GM18507 (cell line): ENCODE measurements at places on chromosomes 6 and 20.

- DNase-seq = no peak
Measured at GRCh38 chr6:53209681-53210080, 61.0 kb upstream of the GCM1 start.

DNA sequence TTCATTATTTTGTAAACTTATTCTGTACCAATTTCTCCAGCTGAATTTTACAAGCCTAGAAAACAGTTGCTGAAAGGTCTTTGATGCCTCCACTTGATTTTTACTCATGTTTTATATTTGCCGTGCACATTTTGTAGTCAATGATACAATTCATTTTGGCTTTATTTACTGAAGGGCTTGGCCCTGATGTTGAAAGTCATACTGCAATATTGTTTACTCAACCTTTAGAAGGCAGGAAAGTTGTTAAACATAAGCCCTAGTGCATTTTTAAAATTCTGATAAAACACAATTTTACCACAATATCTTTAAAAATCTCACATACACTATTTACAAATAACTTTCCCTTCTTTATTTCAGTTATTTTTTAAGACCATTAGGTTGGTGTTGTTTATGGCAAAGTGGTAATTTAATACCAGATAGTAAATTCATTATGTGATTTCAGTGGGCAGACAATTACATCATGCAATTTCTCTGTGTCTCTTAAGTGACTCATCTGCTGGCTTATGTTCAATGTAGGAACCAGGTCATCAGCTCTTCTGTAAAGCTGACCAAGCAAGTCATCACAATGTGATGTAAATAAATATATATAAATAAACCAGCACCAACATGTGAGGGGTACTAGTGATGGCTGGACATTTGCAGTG is 121.1 kb upstream of the SLC35B3 start:
- DNase-seq = no peak

- no peak for DNase-seq
Measured at GRCh38 chr20:358891-359555, 12.1 kb downstream of the NRSN2 start.

GRCh38 chr20:46970937-46971630 is 76.4 kb downstream of the EYA2 start:
- no peak for DNase-seq

DNA sequence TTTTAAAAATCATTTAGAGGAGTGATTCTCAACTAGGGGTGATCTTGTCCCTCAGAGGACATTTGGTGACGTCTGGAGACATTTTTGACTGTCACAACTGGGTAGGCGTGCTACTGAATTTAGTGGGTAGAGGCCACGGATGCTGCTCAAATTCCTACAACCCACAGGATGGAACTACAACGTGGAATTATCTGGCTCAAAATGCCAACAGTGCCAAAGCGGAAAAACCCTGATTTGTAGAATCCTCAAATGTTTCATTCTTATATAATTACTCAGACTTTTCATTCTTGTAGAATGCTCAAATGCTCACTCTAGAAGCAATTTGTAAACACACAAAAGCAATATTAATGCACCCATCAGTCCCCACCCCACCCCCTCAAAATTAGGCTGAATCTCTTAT is 229.8 kb downstream of the ZMYND8 start:
- no peak for DNase-seq

GRCh38 chr6:22903826-22904225 is 334.5 kb downstream of the HDGFL1 start:
- no peak for DNase-seq

DNA sequence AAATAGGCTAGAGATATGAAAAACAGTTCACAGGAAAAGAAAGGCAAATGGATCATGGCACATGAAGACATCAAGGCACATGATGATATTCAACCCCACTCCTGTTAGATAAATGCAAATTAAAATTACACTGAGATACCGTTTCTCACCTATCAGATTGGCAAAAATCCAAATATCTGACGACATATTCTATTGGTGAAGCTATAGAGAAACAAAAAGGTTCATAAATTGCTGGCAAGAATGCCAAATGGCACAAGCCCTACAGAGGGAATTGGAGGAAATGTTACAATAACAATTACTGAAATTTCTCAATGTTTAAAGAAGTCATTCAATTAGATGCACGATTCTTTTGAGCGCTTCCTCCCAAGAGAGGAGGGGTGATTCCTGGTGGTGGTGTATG is 45.3 kb upstream of the DSN1 start:
- no peak for DNase-seq

DNA sequence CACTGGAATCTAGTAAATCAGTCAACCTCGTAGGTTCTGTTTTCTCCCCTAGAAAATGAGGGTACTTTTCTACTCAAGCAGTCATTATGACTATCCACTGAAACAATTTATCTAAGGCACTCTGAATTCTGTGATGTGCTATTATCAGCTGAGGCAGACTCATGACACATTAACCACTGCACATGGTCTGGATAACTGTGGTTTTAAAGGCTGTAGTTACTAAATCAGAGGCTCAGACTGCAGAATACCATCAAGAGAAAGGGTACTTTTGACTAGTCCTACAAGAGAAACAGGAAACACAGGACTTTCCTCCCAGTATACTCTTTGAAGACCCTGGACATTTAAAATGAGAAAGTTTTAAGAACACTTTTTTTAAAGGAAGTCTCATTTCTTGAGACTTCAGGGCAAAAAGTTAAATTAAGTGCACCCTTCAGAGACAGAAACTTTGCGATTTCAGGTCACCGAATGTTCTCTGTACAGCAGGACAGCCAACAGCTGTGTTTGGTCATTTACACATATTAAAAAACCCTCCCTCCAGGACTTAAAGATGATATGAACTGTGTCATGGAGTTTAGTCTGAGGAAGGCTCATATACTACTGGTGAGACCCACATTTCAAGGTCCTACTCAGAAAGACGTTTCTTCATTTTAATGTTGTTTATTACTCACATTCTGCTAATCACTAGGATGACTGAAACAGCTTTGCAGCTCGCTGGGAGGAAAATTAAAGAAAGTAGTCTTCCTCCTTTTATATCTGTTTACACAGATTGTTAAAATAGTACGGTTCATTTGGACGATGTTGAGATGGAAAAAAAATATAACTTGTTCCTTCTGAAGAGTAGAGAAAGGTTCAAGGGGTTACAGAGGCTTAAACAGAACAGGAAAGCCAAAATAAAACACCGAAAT is 19.9 kb downstream of the ATXN1 start:
- no peak for DNase-seq

DNA sequence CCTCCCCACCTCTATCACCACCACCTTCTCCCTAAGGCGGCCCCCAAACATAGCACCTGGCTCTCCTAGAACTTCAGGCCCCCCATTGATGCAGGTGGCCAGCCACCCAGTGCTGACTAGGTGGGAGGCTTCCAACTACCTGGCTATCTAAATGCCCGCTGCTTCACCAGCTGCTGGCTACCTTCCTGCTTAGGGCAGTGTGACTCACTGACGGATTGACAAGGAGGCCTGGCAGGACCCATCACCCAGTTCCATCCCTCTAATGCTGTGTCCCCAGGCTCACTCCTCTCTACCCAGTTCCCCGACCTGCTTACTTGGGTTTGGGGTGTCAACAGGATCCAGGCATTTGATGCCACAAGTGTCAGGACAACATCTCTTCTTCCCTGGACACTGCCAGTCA is 1.1 kb downstream of the SLPI start:
- no peak for DNase-seq

DNA sequence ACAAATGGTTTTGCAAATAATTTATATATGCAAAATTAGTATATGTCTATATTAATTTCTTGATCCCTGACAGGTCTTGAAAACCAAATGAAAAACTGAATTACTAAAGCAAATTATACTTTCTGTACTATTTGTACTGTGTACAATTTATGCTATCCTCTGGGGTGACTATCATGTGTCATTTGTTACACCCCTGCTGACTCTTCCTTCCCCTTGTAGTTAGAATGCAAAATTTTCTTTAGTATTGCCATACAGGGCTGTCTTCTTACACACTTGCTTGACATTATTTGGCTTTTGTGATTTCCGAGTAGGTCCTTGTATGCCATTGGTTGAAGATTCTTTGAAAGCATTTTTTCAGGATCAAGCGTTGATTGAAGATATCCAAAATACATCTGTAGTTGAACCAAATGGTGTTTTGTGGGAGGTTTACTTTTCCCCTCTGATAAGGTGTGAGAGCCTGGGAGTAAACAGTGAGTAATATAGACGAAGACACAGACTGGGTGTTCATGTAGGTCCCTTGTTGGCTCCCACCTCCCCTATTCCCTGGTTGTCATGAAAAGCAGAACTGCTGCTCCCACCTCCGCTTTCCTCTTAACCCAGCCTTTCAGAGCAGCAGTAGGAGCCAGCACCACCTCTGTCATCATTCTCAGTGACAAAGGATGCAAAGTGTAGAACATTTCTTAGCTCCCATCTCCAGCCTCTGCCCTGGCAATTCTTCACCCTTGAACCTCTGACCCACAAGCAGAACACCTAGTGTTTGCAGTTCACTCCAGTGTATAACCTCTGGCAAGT is 29.0 kb downstream of the NCOA7 start:
- DNase-seq = no peak

DNA sequence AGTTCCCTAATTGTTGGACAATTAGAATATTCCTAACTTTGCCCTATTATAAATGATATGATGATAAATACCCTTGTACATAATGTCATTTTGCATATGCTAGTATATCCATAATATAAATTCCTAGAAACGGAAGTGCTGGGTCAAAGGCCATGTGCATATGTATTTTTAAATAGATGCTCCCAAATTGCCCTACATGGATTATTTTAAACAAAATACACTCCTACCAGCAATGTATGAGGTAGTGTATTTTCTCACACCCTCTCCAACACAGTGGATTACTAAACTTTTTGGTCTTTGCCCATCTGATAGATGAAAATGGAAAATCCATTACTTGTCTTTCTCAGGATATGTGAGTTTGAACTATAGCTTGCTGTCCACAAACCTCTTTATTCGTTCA is 385.1 kb upstream of the JARID2 start:
- no peak for DNase-seq

- DNase-seq = no peak
Measured at GRCh38 chr20:21509079-21509596, 4.7 kb downstream of the NKX2-2 start.

- DNase-seq = no peak
Measured at GRCh38 chr6:130743175-130743574, 84.0 kb upstream of the SMLR1 start.
